ENCODE measurements at places on chromosomes 12 and 14.

DNA sequence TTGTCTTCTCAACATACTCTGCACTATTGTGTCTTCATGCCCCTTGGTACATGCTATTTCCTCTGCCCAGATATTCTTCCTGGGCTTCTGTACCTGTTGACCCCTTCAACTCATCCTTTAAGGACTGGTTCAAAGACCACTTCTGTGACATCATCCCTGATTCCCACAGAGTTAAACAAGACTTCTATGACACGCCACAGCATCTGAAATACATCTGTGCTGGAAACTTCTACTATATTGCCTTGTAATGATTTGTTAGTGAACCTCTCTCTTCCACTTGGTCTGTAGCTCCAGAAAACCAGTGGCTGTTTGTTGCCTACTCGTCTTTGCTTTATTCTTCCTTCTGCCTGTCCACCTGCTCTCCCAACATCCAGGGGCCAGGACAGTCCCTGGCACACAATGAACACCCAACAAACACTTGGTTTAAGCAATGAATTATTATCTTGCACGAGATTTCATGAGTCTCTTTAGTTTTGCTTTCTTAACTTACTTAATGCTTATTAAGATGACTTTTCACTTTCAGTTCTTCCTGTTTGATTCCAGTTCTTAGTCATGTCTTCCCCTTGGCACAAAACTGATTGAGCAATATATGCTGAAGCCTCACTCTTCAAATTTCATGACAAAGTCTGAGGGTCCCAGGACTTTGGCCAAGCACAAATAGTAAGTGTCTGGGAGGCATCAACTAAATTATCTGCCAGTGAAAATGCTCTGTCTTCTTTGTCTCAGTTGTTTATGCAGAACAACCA lies 485.9 kb downstream of the APAF1 start:
- no peak for DNase-seq

- no peak for DNase-seq
Observed at GRCh38 chr14:91142214-91142668, 28.4 kb downstream of the DGLUCY start.

DNA sequence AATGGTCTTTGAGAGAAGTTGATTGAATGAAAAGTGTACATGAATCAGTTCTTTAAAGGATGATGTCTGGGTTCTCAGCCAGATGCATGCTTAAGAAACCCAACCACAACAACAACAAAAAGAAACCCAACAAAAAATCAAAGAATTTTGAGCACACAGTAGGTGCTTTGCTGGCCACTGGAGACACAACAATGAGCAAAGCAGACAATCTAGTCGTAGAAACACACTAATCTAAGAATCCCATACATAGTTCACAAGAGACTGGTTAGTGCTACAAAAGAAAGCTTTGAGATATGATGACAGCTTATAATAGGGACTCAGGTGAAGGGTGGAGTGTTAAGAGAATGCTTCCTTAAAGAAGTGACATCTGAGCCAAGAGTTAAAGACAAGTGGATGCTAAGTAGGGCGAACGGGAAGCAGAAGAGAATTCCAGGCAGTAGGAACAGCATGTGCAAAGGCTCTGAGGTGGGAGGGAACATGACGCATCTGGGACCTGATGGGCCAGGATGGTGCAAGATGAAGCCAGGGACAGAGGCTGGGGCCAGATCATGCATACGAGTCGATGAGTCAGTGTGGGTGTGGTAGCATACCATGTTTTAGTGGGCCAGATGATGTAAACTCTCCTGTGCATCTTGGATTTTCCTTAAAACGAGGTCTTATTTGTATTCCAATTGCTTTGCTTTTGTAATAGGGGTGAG lies 4.6 kb upstream of the HIP1R start:
- DNase-seq, result no peak

DNA sequence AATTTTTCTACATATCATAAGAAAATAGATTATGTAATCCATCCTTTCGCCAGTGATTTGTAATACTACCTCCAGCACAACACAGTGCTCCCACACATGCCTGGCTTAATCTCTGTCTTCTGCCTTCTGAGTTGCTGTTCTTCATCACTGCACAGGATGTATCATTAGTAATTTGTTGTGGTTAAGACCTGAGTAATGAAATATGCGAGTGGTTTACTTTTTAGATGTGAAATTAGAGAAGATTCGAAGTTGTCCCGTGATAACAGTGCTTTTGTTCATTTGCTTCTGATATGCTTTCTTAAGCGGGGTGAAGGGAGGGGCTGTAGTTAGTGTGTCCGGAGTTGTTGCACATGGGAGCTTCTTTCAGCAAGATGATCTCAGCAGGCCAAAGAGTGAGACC lies 18.1 kb downstream of the KRT85 start:
- DNase-seq, result no peak

DNA sequence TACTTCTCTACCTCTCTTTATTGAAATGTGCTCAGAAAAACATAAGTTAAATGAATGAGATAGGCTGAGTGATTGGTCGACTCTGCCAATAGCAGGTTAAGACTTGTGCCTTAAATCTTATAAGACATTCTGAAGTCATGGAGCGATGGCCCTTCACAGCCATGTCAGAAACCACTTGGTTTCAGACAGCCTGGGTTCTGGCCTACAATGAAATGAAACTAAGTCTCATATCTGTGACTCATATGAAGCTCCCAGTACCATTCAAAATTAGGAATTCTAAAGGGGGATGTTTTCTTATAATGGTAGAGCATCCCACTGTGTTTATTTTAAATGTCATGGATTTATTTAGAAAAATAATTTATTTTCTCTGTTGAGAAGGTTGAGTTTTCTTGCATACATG lies 42.6 kb downstream of the PLXNC1 start:
- DNase-seq, result no peak

DNA sequence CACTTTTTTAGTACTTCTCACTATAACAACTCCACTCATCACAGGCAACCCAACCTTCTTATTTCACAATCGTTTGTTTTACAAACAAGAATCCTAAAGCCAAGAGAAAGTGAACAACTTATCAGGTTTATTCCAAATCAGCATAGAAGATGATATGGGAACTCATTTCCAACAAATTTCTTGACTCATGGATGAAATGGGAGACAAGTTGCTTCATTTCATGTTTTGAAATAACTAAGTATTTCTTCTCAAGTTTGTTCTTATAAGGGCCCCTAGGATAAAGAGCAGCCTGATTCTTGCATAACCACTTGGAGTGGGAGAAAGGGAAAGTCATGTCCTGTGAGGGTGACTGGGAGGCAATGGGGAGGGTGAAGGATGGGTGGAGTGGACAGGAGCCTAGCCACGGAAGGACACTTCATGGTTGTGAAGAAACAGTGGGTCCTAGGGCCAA lies 168.3 kb downstream of the DUSP6 start:
- DNase-seq, result no peak

DNA sequence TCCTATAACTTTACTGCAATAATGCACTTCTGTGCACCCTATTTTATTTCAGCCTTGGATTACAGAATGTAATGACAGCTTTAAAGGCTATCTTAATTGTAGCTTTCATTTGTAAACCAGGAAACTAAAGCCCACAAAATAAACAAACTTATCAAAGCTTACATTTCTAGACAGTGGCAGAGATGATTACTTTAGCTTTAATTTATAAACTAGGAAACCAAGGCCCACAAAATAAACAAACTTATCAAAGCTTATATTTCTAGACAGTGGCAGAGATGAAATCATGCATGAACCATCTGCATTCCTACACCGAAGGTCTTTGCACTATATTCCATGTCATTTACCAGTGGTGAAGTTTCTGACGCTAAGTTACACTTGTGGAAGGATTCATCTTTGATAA lies 74.4 kb downstream of the PRKD1 start:
- DNase-seq, result no peak

GRCh38 chr14:32358781-32359180 lies 29.7 kb downstream of the AKAP6 start:
- DNase-seq, result no peak

GRCh38 chr14:61491876-61492434 lies 170.6 kb downstream of the PRKCH start:
- DNase-seq, result no peak
